ENCODE measurements at places on chromosomes 6 and 20.

- DNase-seq: peak; percentile 20
Measured at GRCh38 chr20:49916146-49917002, 1.0 kb upstream of the SPATA2 start.

DNA sequence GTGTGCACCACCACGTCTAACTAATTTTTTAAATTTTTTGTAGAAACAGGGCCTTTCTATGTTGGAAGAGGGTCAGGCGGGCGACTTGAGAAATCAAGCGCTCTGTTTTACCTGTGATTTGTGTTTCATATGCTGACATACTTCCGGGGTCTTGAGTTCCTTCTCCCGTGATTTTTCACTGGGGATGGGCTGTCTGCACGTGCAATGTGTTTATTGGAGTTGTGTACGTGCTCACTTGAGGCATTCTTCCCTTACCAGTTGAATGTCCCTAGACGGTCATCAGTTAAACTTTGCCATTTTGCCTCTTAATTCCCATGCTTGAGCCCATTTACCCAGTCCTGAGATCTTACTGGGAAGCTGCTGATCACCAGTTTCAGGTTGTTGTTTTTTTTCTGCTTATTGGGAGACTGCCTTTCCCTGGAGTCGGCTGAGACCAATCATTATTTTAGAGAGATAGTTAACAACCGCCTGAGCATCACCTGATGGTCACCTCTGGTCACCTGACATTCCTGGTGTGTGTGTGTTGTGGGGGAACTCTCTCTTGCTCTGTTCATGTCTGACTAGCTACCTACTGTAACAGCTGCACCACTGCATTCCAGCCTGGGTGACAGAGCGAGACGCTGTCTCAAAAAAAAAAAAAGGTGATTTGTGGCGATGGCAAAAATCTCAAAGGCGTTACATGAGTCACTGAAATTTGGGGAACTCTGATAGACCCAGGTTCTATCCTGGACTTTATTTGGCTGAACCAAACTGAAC, 34.8 kb upstream of the NCOA3 start:
- no peak for DNase-seq

DNA sequence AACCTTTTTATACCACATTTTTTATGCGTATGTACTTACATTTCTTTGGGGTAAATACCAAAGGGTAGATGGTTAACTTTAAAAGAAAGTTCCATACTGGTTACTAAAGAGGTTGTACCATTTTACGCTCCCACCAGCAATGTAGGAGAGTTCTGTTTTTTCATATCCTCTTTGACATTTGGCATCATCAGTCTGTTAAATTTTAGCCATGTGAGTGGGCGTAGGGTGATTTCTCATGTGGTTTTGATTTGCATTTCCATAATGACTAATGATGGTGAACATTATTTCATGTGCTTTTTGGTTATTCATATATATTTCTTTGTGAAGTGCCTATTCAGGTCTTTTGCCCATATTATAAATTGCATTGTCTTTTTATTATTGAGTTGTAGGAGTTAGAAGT, 194.2 kb downstream of the PRL start:
- no peak for DNase-seq

- peak; percentile 48 for DNase-seq
Measured at GRCh38 chr6:158002951-158003853, 21.5 kb downstream of the SYNJ2 start.

GRCh38 chr6:160081398-160081797, 40.2 kb upstream of the SLC22A1 start:
- no peak for DNase-seq

DNA sequence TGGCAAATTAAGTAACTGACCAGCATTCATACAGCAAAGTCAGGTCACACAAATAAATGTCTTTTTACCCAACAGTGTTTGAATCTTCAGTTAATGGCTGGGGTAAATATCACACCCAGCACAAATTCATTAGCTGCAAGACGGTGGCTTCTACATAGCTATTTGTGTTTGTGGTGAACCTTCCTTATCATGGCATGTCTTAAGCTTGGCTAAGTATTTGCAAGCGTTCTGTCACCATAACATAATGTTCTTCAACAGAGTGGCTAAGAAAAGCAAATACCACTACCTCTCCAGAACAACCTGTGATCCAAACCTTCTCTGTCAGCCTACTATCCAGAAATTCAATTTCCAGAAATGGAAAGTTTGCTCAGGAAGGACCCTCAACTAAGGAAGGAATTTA, 255.6 kb upstream of the TAB2 start:
- DNase-seq: no peak

DNA sequence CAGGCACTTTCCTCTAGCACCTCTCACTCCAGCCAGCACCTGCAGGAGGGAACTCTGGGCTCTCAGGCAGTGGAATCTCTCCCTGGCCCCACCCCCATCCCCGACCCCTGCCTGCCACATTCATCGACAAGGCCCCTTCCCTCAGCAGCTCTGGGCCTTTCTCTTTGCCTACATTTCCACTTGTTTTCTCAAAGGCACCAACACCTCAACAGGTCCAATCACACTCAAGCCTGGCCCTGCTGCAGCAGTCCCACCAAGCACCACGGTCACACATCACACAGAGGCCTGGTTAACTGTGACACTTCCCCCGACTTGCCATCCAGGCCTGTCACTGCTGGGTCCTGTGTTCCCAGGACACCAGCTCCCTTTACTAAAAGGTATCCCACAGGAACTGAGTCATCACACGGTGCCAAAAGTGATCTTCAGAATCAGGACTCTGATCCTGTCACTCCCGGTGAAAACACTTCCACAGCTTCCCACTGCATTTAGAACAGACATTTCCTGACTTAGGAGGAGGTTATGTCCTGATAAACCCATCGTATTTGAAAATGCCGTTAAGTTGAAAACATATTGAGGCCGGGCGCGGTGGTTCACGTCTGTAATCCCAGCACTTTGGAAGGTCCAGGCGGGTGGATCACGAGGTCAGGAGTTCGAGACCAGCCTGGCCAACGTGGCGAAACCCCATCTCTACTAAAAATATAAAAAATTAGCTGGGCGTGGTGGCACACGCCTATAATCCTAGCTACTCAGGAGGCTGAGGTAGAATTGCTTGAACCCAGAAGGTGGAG, 54.9 kb downstream of the MYH7B start:
- DNase-seq: no peak

- DNase-seq: no peak
Measured at GRCh38 chr6:52346503-52346902, 15.4 kb upstream of the PAQR8 start.

DNA sequence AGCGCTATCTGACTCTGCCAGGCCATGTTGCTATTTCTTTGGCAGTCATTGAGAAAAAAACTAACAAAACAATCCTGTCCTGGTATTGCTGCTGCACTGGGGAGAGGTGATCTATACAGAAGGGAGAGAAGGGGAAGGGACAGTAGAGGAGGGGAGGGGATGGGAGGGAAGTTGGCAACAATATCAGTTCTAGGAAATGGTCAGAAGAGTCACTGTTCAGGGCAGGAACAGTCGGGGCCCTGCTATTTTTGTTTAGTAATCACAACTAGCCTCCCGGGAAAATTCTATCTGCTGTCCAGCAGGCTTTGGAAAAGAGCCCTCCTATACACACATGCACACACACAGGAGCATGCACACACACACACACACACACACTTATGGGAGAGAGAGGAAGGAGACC, 142.3 kb upstream of the CARMIL1 start:
- DNase-seq: peak; percentile 11

- peak; percentile 56 for DNase-seq
Measured at GRCh38 chr6:5471044-5471443, 209.7 kb downstream of the FARS2 start.

Measured in stimulated activated CD4-positive, alpha-beta T cell treated with anti-CD3 and anti-CD28 coated beads, Interleukin-4, amount 100 ng/mL, for 24 hours (primary cell).